ENCODE measurements at places on chromosomes 12 and 14.

DNA sequence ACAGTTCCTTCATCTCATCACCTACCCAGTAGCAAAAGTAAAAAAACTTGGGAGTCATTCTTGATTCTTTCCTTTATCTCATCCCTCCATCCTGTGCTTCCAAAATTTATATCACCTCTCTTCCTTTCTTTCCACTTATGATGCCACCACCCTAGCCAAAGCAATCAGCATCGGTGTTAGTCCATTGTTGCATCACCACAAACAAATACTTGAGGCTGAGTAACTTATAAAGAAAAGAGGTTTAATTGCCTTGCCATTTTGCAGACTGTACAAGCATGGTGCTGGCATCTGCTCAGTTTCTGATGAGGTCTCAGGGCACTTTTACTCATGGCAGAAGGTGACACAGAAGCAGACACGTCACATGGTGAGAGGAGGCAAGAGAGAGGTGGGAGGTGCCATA lies 19.8 kb upstream of the CATSPERB start:
- H3K36me3 ChIP-seq, result no peaks in the 10 kb centered on the region
- no peaks in the 10 kb centered on the region for H3K4me1 ChIP-seq
- H3K27me3 ChIP-seq, result no peaks in the 10 kb centered on the region
- H3K27ac ChIP-seq, result no peak overlapping the region
- DNase-seq, result no peak
- no peak overlapping the region for H3K4me3 ChIP-seq

GRCh38 chr12:64706857-64707256 lies 52.3 kb downstream of the GNS start:
- peaks cover 4% of the 10 kb centered on the region for H3K4me1 ChIP-seq
- no peaks in the 10 kb centered on the region for H3K27me3 ChIP-seq
- H3K36me3 ChIP-seq, result no peaks in the 10 kb centered on the region

DNA sequence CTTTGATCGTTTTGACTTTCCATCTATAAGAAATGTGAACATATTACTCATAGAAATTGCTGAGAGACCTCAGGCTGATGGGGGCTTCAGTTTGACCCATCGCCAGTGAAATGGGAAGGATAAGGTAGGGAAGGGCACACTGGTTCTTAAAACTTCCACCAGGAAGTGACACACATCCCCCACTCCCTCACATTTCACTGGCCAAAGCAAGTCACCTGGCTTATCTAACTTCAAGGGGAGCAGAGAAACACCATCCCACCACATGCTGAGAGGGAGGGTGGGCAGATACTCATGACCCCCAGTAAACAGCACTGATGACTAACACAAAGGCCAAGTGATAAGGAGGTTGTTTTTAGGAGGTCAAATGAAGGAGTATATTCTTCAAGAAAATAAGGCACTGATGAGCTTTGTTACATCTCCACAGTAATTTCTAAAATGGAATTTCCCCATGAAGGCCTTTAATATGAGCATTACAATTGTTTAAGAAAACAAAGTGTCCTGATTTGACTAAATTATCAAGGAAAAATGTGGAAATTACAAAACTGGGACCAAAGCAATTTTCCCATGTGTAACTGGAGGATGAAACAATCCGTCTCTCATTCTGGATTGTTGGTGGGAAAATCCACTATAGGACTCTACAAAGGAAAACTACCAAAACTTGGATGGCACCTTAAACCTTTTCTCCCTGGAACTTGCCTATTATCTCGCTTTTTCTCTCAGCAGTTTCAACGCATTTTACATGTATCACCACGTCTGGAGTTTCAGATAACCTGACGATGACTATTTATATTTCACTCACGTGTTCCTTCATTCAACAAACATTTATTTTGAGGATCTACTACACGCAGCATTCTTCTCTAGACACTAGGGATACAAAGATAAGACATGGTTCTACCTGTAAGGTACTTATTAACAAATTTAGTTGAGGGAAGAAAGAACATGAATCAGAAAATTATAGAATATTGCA lies 91.8 kb upstream of the EEA1 start:
- H3K4me1 ChIP-seq, result no peaks in the 10 kb centered on the region
- no peak overlapping the region for H3K27ac ChIP-seq
- H3K36me3 ChIP-seq, result no peaks in the 10 kb centered on the region
- H3K4me3 ChIP-seq, result no peak overlapping the region
- no peaks in the 10 kb centered on the region for H3K27me3 ChIP-seq

DNA sequence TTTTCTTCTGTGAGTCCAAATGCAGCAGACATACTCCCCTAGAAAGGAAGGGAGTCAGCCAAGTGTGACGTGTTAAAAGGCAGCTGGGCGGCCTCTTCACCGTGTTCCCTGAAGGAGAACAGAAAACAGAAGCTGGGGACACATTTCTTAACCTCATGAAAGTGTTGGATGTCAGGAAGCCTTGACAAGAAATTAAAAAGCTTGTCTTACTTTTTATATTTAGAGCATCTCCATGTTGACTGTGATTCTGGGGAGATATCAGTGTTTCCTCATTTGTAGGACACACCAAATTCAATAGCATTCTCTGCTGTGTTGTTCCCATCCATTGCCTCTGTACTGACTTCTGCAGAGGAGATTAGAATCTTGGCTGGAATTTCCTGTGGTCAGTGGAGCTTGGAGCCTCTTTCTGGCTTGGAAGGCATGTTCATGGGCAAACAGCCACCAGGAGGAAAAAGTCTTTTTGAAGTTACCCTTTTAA lies 93.7 kb downstream of the RMST start:
- no peak overlapping the region for H3K4me3 ChIP-seq
- no peaks in the 10 kb centered on the region for H3K27me3 ChIP-seq
- no peak for DNase-seq
- no peak overlapping the region for H3K27ac ChIP-seq

DNA sequence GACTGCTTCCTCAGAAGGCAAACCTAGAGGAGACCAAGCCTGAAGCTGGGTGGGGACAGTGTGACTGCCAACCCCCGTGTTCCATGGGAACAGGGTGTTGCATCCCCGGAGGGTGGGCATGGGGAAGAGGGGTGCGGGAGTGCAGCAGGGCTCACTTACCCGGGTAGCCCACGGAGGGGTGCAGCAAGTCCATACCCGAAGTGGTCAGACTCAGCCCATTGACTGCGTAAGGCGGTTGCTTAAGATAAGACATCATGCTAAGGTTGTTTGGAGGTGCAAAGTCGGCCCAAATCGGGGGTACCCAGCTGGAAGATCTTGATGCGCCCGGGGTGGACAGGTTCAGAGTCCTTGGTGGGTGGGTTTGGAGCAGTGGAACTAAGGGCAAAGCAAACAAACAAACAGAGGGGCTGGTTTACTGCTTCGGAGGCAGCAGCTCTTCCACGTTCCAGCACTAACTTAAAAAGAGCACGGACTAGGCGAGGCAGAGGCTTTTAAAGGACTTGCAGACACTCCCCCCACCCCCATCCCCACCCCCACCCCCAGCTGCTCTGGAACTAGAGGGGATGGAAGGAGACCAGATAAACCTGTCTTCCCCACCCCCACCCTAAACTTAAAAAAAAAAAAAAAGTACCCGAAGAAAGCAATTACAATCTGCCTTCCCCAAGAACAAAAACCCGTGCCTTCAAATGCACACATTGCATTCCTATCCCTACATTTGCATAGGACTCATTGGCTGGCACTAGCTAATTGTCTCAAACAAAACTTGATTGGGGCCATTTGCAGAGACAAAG lies 4.9 kb downstream of the OTX2 start:
- no peaks in the 10 kb centered on the region for H3K4me1 ChIP-seq
- no peaks in the 10 kb centered on the region for H3K36me3 ChIP-seq
- no peak overlapping the region for H3K27ac ChIP-seq
- H3K4me3 ChIP-seq, result no peak overlapping the region
- DNase-seq, result no peak

DNA sequence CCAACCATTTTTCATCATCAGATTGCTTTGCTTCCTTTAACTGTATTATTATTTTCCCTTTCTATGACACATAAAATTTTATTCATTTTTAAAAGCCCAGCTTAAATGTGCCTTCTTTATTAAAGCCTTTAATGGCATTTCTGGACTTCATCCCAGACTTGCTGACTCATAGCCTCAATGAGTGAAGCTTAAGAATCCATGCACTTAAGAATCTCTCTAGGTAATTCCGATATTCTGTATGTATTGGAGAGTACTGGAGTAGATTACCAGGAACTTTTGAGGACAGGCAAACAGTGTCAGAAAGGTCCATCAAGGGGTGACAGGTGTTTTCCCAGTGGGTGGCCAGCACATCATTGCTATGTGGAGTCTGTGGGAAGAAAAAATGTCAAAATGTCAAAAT lies 107.9 kb downstream of the PTPRQ start:
- no peaks in the 10 kb centered on the region for H3K27me3 ChIP-seq
- H3K36me3 ChIP-seq, result no peaks in the 10 kb centered on the region
- H3K4me3 ChIP-seq, result no peak overlapping the region
- DNase-seq, result no peak

DNA sequence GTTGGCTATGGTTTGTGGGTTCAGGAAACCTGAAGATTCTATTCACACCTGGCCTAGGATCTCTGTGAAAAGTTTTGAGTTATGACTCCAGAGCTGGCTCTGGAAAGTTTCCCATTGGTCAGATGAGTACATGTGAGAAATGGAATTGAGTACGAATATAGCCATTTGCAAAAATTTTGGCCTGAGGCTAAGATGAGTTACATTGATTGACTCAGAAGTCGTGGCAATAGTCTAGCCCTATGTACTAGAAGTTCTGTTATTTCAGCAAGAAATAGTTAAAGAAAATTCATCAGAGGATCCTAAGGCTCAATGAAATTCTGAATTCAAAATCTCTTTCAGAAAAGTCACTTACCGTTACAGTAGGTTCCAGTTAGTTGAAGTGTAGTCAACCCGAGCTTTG lies 109.9 kb downstream of the PTCSC3 start:
- no peak overlapping the region for H3K27ac ChIP-seq
- no peak overlapping the region for H3K4me3 ChIP-seq
- H3K27me3 ChIP-seq, result no peaks in the 10 kb centered on the region
- H3K36me3 ChIP-seq, result no peaks in the 10 kb centered on the region
- no peaks in the 10 kb centered on the region for H3K4me1 ChIP-seq

GRCh38 chr12:121455766-121456420 lies 56.0 kb downstream of the RNF34 start:
- no peaks in the 10 kb centered on the region for H3K27me3 ChIP-seq
- H3K27ac ChIP-seq, result no peak overlapping the region
- DNase-seq, result no peak
- peaks cover 56% of the 10 kb centered on the region for H3K4me1 ChIP-seq

DNA sequence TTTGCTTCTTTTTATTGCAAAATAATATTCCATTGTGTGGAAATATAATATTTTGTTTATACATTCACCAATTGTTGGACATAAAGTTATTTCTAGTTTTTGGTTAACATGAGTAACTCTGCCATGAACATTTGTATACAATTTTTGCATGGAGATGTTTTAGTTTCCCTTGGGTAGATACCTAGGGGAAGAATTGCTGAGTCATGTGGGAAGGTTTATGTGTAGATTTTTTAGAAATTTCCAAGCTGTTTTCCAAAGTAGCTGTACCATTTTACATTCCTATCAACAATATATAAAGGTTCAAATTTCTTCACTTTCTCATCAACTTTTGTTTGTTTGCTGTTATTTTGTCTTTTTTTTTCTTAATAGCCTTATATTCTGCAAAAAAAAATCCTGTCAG lies 664.7 kb upstream of the FBXO33 start:
- H3K4me3 ChIP-seq, result no peak overlapping the region
- H3K4me1 ChIP-seq, result no peaks in the 10 kb centered on the region
- no peak for DNase-seq
- no peak overlapping the region for H3K27ac ChIP-seq

DNA sequence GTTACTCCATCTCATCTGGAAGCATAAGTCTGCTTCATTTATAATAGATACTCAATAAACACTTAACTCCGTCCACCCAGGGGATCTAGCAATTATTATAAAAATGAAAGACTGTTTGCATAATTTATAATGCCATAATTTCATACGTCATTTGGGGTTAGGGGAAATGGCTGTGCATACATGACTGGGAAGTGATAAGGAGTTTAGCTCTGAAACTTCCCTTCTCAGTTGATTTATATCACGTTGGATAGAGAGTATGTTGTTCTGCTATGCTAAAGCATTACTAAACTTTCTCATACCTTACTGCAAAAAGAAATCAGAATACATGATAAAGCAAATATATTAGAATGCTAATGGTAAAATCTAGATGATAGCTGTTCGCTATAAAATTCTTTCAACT lies 90.4 kb upstream of the DYNC1H1 start:
- peaks cover under 1% of the 10 kb centered on the region for H3K36me3 ChIP-seq
- H3K4me3 ChIP-seq, result no peak overlapping the region
- peaks cover 31% of the 10 kb centered on the region for H3K4me1 ChIP-seq

DNA sequence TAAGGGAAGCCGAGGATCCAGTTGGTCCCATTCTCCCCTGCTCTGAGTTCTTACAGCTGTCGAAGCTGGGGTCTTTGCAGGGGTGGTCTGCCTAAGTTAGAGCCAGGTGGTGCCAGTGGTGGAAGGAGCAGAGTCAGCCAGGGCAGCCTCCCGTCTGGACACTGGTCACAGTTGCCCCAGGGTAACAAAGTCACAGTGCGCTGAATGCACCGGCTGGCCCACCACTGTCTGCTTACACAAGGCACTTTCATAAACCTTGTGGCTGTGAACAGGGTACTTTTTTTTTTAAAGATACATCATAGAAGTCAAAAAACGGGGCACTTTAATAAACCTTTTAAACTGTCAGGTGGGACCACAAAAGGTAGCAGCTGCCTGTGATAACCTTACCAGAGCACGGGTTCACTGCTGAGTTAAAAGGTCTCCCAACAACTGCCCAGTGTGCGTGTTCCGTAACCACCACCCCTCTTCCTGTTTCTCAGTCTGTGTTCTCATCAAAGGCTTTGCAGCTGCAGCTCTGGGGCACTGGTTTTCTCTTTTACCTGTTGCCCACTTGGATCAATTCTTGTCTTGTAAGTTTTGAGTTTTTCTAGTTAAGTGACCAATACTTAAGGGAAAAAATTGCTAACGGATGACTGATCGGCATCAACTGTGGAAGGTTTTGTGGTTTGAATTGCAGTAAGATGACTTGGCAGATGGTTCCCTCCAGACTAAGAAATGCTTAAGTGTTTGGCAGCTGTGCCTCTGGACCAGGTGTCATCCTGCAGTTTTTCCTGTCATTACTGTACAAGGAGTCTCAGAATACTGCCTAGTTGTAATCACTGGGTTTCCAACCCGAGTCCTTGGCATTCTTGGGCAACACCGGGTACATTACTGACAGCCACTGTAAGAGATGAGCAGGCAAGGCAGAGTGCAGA lies 55.9 kb downstream of the DYNC1H1 start:
- no peak overlapping the region for H3K4me3 ChIP-seq
- H3K36me3 ChIP-seq, result peaks cover 91% of the 10 kb centered on the region
- no peaks in the 10 kb centered on the region for H3K4me1 ChIP-seq

- no peak overlapping the region for H3K4me3 ChIP-seq
- H3K27ac ChIP-seq, result no peak overlapping the region
- DNase-seq, result no peak
- no peaks in the 10 kb centered on the region for H3K36me3 ChIP-seq
- no peaks in the 10 kb centered on the region for H3K4me1 ChIP-seq
These were observed 6.1 kb upstream of the FOXG1 start for GRCh38 chr14:28760431-28760996.

- no peak for DNase-seq
- H3K4me1 ChIP-seq, result peaks cover 18% of the 10 kb centered on the region
- H3K27ac ChIP-seq, result no peak overlapping the region
- H3K4me3 ChIP-seq, result no peak overlapping the region
These were observed 2.7 kb downstream of the PITPNM2 start for GRCh38 chr12:123148223-123148622.

Data from CD14-positive monocyte (primary cell).